Stimulated activated CD8-positive, alpha-beta memory T cell treated with anti-CD3 and anti-CD28 coated beads, Interleukin-7, amount 100 ng/mL, for 1 hour (primary cell): ENCODE measurements at places on chromosomes 7 and 10.

DNA sequence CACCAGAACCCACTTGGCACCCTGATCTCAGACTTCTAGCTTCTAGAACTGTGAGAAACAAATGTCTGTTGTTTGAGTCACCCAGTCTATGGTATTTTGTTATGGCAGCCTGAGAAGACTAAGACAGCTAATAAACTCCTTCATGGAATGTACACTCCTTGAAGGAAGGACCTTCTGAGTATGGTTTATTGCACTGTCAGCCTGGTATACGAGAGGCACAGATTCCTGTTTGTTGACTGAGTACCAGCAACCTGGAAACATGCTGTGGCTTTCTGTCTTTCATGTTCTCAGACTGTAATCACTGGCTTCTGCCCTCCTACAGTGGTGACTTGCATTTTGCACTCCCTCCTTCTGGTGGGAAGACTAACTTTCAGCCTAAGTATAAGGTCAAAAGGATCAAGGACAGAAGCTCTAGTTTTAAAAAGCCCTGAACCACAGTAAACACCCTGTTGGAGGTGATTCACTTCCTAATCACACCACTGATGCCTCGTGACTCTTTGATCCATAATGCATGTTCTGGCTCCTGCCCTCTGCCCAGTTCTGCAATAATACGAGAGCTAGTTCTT lies 319.0 kb upstream of the NPSR1 start:
- no peak for DNase-seq

DNA sequence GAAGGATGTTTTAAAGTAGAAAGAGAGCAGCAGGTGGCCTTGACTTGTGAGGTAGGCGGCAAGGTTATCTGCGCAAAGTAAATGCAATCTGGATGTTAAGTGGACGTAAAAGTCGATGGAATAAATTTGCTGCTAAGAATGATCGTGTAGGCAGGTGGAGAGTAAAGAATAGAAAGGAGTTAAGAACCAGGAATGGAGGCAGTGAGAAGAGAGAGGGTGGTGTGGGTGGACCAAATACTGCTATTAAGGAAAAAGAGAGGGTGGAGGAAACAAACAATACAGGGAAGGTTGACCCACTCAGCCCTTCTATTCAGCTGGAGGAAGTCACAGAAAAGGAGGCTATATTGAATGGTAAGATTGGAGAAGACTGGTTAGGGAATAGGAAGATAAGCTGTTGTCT lies 1.9 kb upstream of the CUL1 start:
- no peak for DNase-seq

DNA sequence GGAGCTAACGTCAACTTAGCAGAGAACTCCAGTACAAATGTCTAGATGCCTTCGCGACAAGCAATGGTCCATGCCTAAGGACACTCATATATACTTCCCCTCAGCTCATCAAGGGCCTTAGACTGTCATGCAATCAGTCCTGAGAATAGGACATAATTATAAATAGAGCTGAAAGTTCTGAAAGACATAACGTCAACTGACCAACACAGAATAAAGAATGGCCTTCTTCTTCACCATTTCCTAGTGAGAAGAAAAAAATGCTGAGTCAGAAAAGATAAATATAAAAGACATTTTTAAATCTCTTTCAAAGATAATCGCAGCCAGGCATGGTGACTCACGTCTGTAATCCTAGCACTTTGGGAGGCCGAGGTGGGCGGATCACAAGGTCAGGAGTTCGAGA lies 83.2 kb downstream of the ARMH3 start:
- no peak for DNase-seq

DNA sequence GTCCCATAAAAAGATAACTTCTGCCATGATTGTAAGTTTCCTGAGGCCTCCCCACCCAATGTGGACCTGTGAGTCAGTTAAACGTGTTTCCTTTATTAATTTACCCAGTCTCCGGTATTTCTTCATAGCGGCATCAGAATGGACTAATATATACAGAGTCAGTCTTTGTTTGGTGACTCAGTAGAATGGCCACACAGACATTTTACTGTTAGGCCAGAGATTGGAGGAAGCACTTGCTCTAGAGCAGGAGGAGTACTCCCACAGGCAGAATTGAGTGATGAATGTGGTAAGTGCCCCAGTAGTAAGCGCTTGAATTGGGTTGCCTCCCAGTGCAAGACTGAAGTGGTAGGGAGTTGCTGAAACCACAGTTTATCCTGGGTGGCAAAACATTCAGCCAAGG lies 149.5 kb upstream of the SMIM30 start:
- no peak for DNase-seq

DNA sequence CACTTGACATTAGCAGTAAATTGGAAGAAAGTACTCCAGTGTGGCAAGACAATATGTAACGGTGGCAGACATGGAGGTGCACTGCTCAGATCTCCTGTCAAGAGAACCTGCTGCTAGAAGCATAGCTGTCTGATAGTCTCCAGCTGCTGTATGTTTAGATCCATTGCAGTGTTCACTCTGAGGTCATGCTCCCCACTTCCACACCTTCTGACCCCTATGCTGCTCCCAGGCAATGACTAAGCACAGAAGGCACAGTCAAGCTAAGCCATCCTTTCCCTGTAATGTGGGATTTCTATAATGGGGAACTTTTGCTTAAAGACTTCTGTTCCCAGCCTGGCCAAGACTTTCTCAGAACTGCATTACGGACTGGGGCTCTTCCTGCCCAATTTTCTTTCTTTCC lies 315.8 kb downstream of the HPSE2 start:
- no peak for DNase-seq

GRCh38 chr10:60762554-60762953 lies 15.7 kb upstream of the CDK1 start:
- DNase-seq = no peak
